ENCODE measurements at places on chromosomes 7 and 10.

- no peak overlapping the region for H3K4me3 ChIP-seq
- no peak for DNase-seq
- no peaks in the 10 kb centered on the region for H3K36me3 ChIP-seq
- no peak overlapping the region for H3K27ac ChIP-seq
- no peaks in the 10 kb centered on the region for H3K27me3 ChIP-seq
Measured at GRCh38 chr10:79189181-79189580, 120.4 kb downstream of the ZMIZ1 start.

DNA sequence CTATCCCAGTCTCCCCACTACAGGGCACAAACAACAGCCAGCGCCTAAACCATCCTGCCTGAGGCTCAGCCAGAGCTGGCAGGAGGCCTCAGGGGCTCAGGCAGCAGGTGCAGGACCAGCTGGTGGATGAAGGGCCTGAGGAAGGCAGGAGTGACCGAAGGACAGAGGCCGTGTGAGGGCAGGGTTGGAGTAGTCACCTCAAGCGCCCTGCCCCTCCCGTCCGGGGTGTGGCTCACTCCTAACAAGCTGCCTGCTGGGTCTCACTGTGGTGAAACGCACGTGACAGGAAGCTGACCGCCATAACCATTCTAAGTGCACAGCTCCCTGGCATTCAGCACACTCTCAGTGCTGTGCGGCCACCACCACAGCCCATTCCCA, 281.1 kb downstream of the ELFN1 start:
- no peak for DNase-seq
- H3K4me3 ChIP-seq: peak overlapping the region; percentile 52

- H3K36me3 ChIP-seq: no peaks in the 10 kb centered on the region
- no peaks in the 10 kb centered on the region for H3K4me1 ChIP-seq
- no peak overlapping the region for H3K27ac ChIP-seq
- DNase-seq: no peak
- no peaks in the 10 kb centered on the region for H3K27me3 ChIP-seq
Measured at GRCh38 chr7:111900283-111900682, 305.9 kb downstream of the DOCK4 start.

DNA sequence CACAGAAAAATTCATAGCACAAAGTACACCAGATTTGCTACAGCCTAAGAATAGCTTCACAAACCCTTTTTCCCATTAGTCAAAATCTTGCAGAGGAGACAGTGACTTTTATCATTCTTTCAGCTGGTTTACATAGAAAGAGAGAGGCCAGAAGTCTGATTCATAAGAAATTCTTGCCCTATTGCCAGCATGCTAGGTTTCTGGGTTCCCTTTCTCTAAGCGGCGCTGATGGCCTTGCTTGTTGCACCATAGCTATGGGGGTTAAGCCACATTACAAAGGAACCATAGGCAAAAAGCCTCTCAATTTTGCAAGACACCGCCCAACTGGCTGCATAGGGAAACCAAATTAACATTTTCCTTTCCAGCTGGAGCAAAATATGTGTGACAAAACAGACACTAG, 87.4 kb downstream of the ZNF467 start:
- H3K36me3 ChIP-seq: no peaks in the 10 kb centered on the region
- H3K27me3 ChIP-seq: peaks cover 44% of the 10 kb centered on the region
- no peak overlapping the region for H3K4me3 ChIP-seq
- H3K4me1 ChIP-seq: no peaks in the 10 kb centered on the region
- no peak for DNase-seq

DNA sequence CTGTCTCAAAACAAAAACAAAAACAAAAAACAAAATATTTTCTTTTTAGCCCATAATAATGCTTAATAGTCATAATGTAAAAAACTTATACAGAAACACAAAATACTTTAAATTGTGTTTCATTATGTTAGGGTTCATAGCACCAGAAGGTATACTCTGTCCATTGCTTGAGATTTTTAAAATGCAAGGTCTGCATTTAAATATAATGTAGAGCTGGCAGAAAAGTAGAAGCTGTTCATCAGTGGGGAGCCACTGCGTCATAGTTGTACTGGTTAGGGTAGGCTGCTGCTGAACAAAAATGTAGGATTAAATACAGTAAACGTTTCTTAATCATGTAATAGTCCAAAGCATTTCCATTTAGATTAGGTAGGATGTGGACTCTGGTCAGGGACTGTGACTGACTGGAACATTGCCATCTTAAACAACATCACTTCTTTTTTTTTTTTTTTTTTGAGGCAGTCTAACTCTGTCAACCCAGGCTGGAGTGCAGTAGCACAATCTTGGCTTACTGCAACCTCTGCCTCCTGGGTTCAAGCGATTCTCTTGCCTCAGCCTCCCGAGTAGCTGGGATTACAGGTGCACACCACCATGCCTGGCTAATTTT, 85.2 kb downstream of the ANKIB1 start:
- no peak overlapping the region for H3K27ac ChIP-seq
- peaks cover 17% of the 10 kb centered on the region for H3K36me3 ChIP-seq
- no peak overlapping the region for H3K4me3 ChIP-seq
- DNase-seq: no peak

DNA sequence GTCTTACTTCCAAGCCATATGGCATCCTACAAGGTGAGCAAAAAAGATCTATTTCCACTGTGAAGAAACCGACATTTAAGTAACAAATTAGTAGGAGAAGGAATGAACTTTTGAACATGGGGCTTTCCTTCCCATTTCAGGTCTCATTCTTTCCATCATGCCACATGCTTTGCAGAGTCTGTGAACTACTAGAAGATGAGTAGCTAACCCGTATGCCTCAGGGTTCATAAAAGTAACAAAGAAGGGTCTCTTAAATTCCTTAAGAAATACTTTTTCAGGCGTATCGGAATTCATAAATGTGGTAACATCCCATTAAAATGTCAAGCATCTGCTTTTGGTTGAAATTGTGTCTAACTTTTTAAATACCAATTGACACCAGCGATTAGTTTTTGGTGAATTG, 81.3 kb upstream of the TNS3 start:
- no peaks in the 10 kb centered on the region for H3K4me1 ChIP-seq
- DNase-seq: no peak
- no peaks in the 10 kb centered on the region for H3K36me3 ChIP-seq

- no peak overlapping the region for H3K27ac ChIP-seq
- H3K4me3 ChIP-seq: peak overlapping the region; percentile 6
- peaks cover 3% of the 10 kb centered on the region for H3K36me3 ChIP-seq
- peaks cover 18% of the 10 kb centered on the region for H3K4me1 ChIP-seq
Measured at GRCh38 chr7:5591278-5591874, 167.7 kb upstream of the TNRC18 start.

GRCh38 chr7:51209426-51209825, 107.2 kb downstream of the COBL start:
- no peak overlapping the region for H3K4me3 ChIP-seq
- H3K4me1 ChIP-seq: peaks cover 4% of the 10 kb centered on the region
- no peaks in the 10 kb centered on the region for H3K27me3 ChIP-seq
- H3K27ac ChIP-seq: no peak overlapping the region
- DNase-seq: no peak
- H3K36me3 ChIP-seq: no peaks in the 10 kb centered on the region

DNA sequence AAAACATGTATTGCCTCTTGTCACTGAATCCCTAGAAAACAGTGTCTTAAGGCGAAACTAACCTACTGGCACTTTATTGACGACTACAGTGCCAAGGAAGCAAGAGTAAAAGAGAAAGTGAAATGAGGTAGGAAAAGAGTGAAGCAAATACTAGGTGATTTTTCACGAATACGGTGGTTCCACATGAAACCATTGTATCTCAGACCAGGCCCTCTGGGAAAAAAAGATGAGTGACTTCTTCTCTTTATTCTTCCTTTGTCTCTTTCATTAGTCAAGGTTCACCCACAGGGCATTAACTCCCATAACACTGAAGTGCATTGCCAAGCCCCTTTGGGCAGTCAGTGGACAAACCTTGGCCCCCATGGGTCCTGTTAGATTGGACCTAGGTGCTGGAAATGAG, 16.2 kb upstream of the MACC1 start:
- no peak overlapping the region for H3K4me3 ChIP-seq
- no peak for DNase-seq
- H3K4me1 ChIP-seq: peaks cover 2% of the 10 kb centered on the region
- no peaks in the 10 kb centered on the region for H3K36me3 ChIP-seq
- H3K27ac ChIP-seq: no peak overlapping the region
- peaks cover 10% of the 10 kb centered on the region for H3K27me3 ChIP-seq

DNA sequence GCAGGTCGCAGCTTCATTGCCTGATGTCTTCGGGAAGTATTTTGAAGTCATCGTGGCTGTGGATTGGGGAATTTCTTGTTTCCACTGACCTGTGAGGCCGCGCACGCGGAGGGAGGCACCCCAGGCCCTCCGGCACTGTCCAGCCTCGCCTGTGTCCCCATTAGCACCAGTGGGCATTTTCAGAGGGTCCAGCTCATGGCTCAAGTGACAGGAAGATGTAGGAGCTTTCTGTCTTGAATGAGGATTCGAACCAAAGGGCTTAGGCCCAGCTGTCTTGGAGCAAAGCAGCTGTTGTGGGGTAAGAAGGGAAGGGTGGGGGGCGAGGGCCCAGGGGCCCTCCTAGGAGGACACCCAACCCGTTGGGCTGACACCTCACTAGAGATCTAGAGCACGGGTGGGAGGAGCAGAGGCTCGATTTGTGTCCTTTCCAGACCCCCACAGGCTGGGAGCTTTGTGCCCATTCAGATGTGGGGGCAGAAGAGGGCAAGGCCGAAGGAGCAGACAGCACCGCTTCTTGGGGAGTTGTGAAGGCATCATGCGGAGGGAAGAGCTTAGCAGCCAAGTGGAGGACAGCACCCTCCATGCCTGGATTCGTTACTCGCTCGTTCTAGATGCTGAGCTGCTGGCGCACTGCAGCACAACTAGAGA, 914 bp downstream of the ZNF37A start:
- peak overlapping the region; percentile 93 for H3K4me3 ChIP-seq
- DNase-seq: no peak
- no peaks in the 10 kb centered on the region for H3K27me3 ChIP-seq
- peaks cover 20% of the 10 kb centered on the region for H3K4me1 ChIP-seq
- peak overlapping the region; percentile 92 for H3K27ac ChIP-seq

DNA sequence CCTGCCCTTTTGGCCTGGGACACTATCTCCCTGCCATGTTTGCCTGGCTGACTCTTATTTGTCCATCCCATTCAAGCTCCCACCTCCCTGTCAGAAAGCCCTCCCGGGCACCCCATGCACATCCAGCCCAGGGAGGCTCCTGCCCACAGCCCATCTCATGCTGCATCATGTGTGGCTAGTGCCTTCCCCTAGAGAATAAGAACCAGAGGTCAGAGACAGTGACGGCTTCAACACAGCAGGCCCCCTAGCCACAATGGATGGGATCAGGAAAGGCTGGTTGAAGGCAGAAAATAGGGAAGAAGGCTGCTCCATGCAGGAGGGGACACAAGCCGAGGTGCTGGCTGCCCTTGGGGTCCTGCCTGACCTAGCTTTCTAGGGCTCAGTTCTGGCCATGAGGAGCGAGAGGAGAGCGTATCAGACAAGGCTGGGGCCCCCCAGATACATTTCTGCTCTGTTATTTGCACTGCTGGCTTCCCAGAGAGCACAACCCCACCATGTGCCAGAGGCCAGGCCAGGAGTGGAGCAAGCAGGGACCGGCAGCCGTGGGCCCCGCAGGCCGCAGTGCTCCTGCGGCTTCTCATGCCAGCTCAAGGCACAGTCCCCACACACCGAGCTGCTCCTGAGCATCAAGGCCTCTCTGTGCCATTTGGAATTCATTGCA, 161.1 kb upstream of the ZMIZ1 start:
- no peak for DNase-seq
- no peaks in the 10 kb centered on the region for H3K27me3 ChIP-seq
- no peak overlapping the region for H3K4me3 ChIP-seq
- H3K27ac ChIP-seq: no peak overlapping the region

GRCh38 chr10:3180355-3181025, 7.9 kb upstream of the PITRM1 start:
- H3K4me1 ChIP-seq: no peaks in the 10 kb centered on the region
- no peak for DNase-seq
- no peaks in the 10 kb centered on the region for H3K36me3 ChIP-seq
- peaks cover 81% of the 10 kb centered on the region for H3K27me3 ChIP-seq
- H3K4me3 ChIP-seq: no peak overlapping the region

DNA sequence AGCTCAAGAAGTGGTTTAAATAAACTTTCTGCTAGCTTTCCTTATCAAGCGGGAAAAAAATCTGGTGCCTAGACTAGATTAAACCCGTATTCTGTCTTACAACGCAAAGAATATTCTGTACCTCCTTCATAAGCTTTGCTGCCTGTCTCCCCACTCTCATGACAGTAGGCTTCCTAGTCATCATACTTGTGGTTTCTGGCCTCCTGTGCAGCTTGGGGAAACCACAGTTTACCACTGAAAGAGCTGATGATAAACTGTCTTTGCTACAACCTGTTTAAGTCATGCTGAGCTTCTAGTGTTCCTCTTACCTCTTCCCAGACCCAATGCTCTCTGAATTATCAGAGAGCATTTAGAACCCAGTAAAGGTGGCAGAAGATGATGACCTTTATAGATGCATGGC, 55.0 kb downstream of the PODXL start:
- no peaks in the 10 kb centered on the region for H3K27me3 ChIP-seq
- peaks cover 10% of the 10 kb centered on the region for H3K36me3 ChIP-seq
- peak overlapping the region; percentile 74 for H3K27ac ChIP-seq
- peak overlapping the region; percentile 59 for H3K4me3 ChIP-seq
- peak; percentile 65 for DNase-seq

GRCh38 chr7:149500201-149500600, 2.6 kb upstream of the ZNF746 start:
- no peaks in the 10 kb centered on the region for H3K27me3 ChIP-seq
- H3K36me3 ChIP-seq: peaks cover 5% of the 10 kb centered on the region
- H3K4me1 ChIP-seq: peaks cover 21% of the 10 kb centered on the region
- H3K27ac ChIP-seq: no peak overlapping the region
